ENCODE measurements at places on chromosomes 12 and 14.

GRCh38 chr12:50720085-50720484, 43.8 kb upstream of the ATF1 start:
- DNase-seq: no peak

DNA sequence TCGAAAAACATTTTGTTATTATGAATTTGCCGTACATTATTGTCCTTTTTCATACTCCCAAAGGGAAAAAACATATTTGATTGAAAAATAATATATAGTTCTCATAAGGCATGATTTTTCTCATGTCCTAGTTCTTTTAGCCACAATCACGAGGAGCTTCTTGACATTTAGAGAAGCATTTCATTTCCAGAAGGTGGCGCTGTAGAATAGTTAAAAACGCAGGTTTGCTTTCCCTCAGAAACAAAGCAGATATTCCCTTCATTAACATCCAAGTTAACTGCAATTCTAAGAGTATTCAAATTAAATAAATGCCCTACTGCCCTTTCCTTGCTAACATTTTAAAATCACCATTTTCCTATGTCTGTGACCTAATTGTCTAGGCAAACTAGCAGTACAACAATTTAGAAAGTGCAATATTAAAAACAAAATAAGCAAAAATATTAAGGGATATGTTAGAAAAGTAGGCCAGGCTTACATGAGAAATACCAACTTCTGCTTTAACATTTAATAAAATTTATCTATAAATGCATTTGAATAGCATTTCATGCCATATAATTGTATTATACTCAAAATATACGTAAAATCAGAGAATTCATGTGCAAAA, 10.9 kb upstream of the PIK3C2G start:
- DNase-seq: peak; percentile 42

DNA sequence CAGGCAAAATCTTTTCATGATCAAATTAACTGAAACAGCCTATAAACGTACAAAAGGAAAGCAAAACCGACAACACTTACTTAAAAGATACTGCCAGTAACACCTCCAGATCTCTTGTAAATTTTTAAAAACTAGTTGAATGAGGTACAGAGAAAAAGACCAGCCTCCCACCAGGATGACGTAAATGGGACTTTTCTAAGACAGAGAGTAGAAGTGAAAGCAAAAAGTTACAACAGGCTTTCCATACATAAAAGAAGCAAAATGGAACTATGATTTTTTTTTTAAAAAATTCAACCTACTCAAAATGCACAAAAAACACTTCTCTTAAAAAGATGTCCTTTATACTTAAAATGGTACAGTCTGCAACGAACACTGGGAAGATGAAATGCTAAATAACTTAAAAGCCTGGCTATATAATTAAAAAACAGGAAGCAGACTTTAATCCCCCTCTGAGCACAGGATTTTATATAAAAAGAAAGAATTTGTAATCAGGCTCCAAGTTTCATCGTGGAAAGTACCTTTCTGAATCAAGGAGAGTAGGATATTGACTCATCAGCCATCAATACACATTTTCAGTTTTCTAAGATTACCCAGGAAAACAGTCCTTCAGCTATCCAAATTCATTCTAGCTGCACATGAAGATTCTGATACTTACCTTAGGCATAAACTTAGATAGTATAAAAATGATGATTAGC, 14.2 kb upstream of the MYO1A start:
- no peak for DNase-seq

- DNase-seq: no peak
These were observed 51.1 kb downstream of the SLC38A1 start for GRCh38 chr12:46217541-46218321.

DNA sequence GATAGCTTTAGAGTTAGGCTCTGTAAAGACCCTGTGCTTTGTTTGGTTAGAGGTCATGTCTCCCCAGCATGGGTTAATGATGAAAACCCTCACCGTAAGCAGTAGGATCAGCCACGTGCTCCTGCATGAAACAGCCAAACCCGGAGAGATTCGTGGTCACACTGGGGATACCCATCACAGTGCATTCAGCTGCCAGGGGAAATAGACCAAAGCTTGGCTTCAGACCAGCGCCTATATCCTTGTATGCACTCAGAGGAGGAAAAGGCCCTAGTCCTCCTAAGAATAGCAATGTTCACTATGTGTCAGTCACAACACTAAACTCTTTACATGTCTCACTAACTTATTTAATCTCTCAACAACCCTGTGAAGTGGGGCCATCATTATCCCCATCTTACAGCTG, 16.3 kb downstream of the SPX start:
- DNase-seq: no peak

GRCh38 chr12:10361084-10361483, 28.8 kb downstream of the KLRK1 start:
- no peak for DNase-seq

DNA sequence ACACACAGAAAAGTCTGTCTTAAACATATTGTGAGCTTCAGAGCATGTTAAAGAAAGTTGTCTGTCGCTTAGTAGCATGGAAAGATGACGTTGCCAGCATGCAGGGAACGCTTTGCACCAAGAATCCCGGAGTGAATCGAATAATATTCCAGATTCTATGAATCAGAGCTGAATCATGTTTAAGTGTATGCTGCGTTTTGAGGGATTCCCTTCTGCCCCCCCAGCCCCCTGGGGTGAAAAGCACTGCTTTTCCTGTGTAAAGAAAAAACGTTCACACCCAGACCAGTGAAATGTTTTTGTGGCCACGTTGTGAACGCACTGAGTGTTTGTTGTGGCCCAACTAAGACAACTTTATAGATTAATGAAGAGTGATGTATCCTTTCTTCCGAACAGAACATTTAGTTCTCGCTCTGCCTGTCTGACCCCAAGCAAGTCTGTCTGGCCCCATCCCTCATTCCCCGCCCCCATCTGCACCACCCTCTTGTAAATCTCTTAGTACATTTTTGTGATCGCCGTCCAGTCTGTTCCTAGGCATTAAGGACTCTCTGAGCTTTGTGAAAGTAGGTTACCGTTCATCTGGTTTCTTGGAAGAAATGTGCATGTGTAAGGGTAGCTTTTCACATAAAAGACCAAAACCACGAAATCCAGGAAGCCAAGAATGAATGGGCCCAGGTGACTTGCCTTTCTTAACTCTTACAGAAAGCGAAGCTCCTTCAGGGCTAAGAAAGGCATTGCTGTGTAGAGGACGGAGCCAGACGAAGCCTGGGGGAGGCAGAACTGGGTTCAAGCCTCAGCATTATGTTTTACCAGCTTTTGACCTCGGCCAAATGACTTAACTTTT, 103.0 kb downstream of the SAMD4A start:
- DNase-seq: no peak

DNA sequence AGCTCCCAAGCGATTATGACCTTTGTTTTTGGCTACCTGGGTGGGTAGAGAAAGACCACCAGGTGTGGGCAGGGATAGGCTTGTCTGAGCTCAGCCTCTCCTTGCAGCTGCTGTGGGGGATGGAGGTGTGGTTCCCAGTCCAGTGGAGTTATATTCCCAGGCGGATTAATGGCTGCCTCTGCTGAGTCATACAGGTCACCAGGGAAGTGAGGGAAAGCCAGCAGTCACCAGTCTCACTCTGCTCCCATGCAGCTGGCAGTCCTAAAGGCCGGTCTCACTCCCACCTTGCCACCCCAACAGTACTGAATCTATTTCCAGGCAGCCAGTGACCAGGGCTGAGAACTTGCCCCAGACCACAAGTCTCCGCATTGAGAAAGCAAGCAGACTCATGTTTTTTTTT, 399.2 kb downstream of the VRK1 start:
- no peak for DNase-seq

DNA sequence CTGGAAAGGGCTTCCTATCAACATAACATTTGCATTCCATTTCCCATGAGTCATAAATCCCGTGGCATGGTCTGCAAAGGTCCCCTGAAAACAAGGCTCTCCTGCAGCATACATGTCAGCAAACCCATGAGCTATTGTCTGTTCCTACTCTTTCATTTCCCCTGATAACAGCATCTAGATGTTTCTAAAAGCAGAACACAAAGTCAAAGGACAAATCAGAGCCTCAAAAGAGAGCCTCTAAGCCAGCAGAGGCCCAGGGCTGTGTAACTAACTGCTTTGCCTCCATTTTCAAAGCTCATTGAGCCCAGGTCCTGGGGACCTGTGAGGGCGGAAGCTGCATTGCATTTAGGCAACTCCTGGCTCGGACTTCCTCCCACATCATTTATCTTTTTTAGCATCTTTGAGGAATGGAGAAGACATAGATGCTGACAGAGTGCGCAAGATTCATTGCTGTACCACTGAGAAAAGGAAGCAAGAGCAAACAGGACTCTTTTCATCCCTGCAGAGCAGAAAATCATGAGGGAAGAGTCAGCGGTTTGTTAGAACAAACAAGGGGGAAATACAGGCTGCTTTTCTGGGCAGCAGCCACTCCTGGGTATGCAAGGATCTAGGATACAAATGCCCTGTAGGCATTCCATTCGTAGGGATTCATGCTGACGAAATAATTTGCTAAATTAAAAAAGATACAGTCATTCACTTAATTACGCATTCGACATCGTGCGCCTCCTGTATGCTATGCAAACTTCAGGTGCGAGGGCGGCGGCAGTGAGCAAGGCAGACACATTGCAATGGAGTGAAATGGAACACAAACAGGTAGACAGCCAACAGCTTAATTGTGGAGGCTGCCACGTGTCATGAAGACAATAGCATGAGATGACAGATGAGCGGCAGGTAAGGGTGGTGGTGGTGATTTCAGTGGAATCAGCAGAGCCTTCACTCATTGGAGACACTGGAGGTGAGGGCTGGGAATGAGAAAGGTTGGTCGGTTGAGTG, 131.0 kb downstream of the TMEM132D start:
- DNase-seq: no peak

- DNase-seq: no peak
These were observed 147.9 kb upstream of the NCOR2 start for GRCh38 chr12:124715121-124715990.

GRCh38 chr14:48398675-48399282, 723.4 kb upstream of the MDGA2 start:
- DNase-seq: peak; percentile 37

GRCh38 chr12:49950273-49951251, at the start of gene AQP2:
Gene AQP2 (plus strand): TSS chr12:49950737. CDS start chr12:49950831, 94 bp downstream.
- DNase-seq: no peak

GRCh38 chr12:115489253-115489652, 788.2 kb downstream of the MED13L start:
- no peak for DNase-seq

- DNase-seq: no peak
These were observed 18.9 kb downstream of the PYROXD1 start for GRCh38 chr12:21456291-21456780.

DNA sequence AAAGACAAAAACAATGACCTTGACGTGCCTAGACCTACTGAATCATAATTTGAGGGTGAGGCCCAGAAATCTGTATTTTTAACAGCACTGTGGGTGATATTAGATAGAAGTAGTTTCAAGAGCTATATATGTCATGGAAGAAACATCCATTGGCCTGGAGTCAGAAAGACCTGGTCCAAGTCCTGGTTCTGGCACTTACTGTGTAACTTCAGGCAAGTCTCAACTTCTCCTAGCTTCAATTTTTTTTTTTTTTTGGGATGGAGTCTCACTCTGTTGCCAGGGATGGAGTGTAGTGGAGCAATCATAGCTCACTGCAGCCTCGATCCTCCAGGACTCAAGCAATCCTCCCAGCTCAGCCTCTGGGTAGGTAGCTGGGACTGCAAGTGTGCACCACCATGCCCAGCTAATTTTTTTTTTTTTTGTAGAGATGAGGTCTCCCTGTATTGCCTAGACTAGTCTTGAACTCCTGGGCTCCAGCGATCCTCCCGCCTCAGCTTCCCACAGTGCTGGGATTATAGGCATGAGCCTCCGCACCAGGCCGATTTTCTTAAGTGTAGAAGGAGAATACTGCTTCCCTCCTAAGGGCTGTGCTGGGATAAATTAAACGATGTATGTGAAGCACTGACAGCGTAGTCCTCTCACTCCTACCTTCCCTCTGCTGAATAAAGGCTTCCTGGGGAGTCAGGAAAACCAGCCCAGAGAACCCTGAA, 14.3 kb upstream of the GPX2 start:
- no peak for DNase-seq

DNA sequence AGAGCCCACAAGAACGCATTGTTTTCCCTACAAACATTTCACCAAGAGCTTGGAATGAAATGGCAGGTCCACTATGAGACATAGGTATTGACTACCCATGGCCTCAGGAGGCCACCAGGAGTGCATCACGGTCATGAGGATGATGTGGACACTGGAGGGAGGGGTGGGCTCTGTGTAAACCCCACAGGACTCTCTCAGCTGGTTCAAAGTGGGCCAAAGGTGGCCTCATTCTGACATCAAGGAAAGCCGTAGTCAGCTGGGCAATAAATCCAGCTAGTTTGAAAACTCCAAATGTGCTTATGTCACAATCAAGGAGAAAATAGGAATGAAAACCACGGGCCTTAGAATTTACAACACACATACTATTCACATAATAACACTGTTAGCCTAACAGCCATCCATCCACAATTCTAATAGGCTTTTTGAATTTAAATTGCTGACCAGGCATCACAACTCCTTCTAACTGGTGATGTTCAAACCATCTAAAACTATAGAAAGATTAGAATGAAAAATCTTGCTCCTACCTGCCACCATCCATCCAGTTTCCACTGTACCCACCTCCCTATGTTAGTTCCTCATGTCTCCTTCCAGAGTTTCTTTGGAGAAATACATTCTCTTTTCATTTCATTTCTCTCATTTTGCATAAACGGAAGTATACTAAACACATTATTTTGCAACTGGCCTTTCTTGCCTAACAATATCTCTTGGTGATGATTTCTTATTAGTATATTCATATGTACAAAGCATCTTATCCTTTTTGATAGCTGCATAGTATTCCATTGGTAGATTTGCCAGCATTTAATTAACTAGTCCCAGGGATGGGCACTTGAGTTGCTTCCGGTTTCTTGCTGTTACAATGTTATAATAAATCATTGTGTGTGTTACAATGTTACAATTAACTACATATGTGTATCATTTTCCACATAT, 21.5 kb downstream of the CMKLR1 start:
- DNase-seq: no peak

GRCh38 chr14:35532783-35533356, 1.1 kb upstream of the INSM2 start:
- no peak for DNase-seq

DNA sequence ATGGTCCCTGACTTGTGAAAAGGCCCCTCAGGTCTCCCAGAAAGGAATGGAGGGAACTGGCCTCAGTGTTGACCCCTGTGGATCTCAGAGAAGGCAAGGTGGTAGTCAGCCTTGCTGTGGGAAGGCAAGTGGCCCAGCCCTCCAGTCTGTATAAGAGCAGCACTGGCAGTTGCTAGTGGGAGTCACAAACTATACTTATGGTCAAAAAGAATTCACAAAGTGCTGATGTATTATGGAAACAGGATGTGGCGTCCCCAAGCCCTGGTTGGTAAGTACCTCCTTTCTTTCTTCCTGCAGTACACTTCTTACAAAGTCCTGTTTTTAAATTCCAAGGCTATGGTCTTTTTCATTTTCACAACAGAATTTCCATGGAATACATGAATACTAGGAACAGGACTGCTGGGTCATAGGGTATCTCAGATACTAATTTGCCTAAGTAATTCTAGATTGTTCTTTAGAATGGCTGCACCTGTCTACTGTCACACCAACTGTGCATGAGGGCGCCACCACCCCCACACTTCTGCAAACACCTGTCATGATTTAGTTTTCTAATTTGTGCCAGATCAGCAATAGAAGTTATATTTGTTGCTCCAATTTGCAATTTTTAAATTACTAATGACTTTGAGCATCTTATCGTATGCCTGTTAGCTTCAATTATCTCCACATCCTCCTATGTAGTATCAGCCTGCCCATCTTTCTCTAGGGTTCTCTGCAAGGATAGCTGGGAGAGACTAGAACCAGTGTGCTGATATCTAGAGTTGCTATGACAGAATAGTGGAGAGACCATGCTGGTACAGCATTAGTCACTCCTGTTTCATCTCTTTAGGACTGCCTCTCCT, 40.7 kb upstream of the TMEM263 start:
- no peak for DNase-seq

GRCh38 chr14:95387826-95388445, 68.2 kb upstream of the CLMN start:
- DNase-seq: no peak

All from HS-5 (cell line).